Foreskin keratinocyte (primary cell): ENCODE measurements at places on chromosomes 2 and 18.

DNA sequence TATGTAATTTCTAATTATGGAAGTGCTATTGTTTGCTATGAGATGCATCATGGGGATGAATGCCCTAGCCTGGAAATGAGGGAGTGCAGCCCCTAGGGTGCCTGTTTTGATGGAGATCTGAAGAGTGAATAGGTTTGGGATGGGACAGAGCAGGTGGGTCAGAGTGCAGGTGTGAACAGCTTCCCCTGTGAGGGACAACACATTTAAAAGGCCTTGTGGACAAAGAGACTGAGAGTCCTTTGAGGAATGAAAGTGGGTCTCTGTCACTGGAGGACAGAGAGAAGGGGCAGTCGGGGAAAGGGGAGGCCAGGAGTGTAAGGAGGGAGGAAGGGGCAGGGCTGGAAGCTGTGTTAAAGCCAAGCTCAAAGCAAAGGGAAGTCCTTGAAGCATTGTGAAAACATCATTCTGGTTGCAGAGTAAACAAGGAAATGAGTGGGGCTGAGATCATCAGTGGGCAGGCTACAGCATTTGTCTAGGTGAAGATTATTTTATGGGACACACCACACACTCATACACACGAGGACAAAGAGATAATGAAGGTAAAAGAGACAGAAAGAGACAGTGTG is 877.6 kb downstream of the SLC4A3 start:
- DNase-seq = peak; percentile 86

GRCh38 chr2:46232860-46233259 is 64.3 kb upstream of the EPAS1 start:
- DNase-seq = no peak

DNA sequence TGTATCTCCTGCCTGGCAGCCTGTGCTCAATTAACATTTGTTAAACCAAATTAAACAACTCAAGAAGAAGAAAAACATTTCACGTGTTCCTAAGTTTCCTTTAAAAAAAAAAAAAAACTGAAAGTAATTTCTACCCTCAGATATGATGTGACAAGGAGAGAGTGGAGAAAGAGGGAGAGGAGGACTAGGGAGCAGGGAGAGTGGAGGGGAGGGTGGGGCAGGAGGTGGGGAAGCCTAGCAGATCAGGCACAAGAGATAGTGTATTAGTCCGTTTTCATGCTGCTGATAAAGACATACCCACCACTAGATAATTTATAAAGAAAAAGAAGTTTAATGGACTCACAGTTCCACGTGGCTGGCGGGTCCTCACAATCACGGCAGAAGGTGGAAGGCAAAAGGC is 46.4 kb downstream of the CYP1B1 start:
- DNase-seq = no peak

DNA sequence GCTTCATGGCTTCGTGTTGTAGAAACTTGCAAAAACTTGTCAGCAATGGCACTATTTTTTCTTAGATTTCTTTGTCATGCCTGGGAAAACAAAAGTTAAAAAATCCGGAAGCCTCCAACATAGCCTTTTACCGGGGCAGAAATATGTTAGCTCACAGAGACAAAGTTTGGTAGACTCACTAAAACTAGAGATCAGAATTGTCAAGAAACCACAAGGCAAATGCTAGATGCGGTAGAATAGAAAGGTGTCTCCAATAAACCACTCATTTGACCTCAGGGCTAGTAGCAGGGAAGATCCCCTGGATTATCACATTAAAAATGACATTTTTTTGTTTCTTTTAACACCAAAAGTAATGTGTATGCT is 405 bp downstream of the CASP10 start:
- no peak for DNase-seq

- DNase-seq = no peak
Measured at GRCh38 chr2:38214209-38214717, 138.3 kb upstream of the CYP1B1 start.
